ENCODE measurements at places on chromosomes 11 and 22. TPM values are rescaled to one million over a fixed set of nuclear protein-coding genes. Genes with fewer than 3 reads are reported as not detected.

Gene SCUBE2
- 8.8 TPM for total RNA-seq

Gene SNX32
- total RNA-seq, result 2.6 TPM

Gene MUC5AC
- 0.27 TPM for total RNA-seq

Gene ELF5
- not detected for total RNA-seq

Gene AIFM3
- total RNA-seq, result 2.1 TPM

Gene APOA1
- 7.0 TPM for total RNA-seq

Gene MRGPRX3
- not detected for total RNA-seq

Gene ATL3
- 89.3 TPM for total RNA-seq

DNA sequence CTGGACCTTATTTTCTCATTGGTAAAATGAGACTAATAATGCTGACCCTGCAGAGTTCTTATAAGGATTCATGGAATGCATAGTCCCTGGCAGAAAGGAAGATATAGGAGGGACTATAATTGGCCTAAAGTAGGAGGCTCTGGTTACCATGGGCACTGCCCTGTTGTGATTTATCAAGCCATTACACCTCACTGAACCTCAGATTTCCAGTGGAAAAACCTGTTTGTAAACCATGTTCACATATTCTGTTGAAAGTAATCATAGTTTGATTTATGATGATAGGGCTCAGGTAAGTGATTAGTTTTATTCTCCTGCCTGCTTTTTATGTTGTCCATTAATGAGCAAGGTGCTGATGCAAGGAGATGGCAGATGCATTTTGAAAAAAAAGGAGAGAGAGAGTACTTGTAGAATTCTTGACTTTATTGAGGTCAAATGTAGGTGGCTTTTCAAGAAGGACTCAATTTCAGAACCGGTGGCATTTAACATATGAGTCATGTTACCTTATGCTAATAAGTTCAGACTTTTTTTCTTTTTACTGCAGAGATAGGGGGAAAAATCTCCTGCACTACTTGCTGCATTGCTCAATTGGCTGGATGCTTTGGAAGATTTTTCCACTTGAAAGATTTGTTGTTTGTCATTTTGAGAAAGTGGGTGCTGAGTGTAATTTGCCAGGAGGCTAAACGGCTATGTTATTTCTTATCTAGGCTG lies 14.6 kb downstream of the NF2 start:
- DNase-seq, result no peak

- DNase-seq, result no peak
Observed at GRCh38 chr22:39933741-39934140, 26.5 kb upstream of the TMA7B start.

DNA sequence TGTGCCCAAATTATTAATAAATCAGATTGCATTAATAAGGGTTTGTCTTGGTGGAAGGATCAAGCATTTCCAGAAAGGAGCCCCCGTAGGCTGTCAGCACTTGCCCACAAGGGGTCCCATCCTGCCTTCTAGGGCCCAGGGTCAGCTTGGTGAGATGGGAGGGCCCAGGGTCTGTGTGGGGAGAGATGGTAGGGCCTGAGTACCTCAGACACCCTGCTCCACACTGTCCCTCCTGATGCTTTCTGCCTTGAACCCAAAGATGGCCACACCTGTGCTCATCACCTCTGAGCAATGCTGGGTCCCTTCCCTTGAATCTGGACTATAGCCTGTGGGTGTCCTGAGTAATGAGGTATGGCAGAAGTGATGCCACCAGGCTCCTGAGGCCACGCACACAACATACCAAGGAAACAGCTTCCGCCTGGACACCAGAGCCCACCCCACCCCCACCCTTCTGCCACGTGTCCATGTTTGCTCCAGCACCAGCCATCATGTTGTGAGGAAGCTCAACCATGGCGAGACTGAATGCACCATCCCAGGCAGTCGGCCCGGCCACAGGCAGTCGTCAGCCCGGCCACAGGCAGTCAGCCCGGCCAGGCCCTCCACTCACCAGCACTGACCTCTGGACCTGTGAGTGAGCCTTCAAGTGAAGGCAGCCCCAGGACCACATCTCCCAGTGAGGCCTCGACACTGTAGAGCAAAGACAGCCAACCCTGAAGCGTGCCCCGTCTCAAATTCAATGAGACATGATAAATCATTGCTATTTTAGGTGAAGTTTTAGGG lies 6.8 kb downstream of the BET1L start:
- DNase-seq, result no peak

GRCh38 chr11:117786135-117786870 lies 10.7 kb downstream of the DSCAML1 start:
- DNase-seq, result no peak

GRCh38 chr22:47842119-47842518 lies 1079.7 kb downstream of the TBC1D22A start:
- DNase-seq, result no peak

GRCh38 chr11:113313601-113314000 lies 782 bp upstream of the TTC12 start:
- no peak for DNase-seq

DNA sequence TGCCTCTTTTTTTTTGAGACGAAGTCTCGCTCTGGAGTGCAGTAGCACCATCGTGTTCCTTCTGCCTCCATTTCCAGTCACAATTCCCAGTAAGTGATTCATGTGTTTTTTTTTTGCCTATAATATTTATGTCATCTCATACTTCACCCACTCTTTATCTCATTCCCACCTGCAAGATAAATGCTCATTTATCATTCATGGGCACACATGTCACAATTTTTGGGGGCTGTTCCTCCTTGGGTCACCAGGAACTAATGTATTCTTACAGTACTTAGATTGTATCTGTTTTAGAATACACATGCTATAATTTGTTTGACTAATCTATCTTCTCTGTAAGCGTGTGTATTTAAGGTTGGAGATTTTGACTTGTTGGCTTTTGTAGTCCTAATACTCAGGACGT lies 222.7 kb downstream of the SWAP70 start:
- DNase-seq, result no peak

- DNase-seq, result no peak
Observed at GRCh38 chr11:65918211-65919140, at the start of gene C11orf68. Gene C11orf68 (minus strand): TSS chr11:65919062. CDS start chr11:65919031, 31 bp downstream.

- DNase-seq, result no peak
Observed at GRCh38 chr22:46362203-46362933, 26.9 kb downstream of the TRMU start.

- no peak for DNase-seq
Observed at GRCh38 chr22:29456211-29456671, 17.9 kb downstream of the RFPL1 start.

- no peak for DNase-seq
Observed at GRCh38 chr11:40190294-40190693, 1269.2 kb downstream of the LRRC4C start.

GRCh38 chr11:110830747-110831146 lies 118.5 kb upstream of the ARHGAP20 start:
- DNase-seq, result no peak

- DNase-seq, result no peak
Observed at GRCh38 chr22:33898121-33898520, 22.2 kb downstream of the LARGE1 start.

All from sciatic nerve (tissue), 2 donors.